ENCODE measurements at places on chromosomes 1 and 21. TPM values are rescaled to one million over a fixed set of nuclear protein-coding genes. Genes with fewer than 3 reads are reported as not detected.

SLX9 gene
- 59.5 TPM for total RNA-seq

THEM5 gene
- total RNA-seq = not detected

C1orf226 gene
- 0.91 TPM for total RNA-seq

CELA3A gene
- total RNA-seq = not detected

EDARADD gene
- total RNA-seq = 2.8 TPM

ASCL5 gene
- total RNA-seq = 0.27 TPM

ODF2L gene
- 8.5 TPM for total RNA-seq

CIART gene
- 0.95 TPM for total RNA-seq

SERPINC1 gene
- not detected for total RNA-seq

C4BPA gene
- total RNA-seq = 0.33 TPM

OR2C3 gene
- not detected for total RNA-seq

ATP13A2 gene
- total RNA-seq = 31.3 TPM

HSPA13 gene
- 14.0 TPM for total RNA-seq

SPATA6 gene
- 1.9 TPM for total RNA-seq

MFSD2A gene
- 4.3 TPM for total RNA-seq

ZNF695 gene
- total RNA-seq = 3.4 TPM

GSTM1 gene
- total RNA-seq = 0.35 TPM

NAV1 gene
- 9.1 TPM for total RNA-seq
